ENCODE measurements at places on chromosomes 16 and 17. TPM values are rescaled to one million over a fixed set of nuclear protein-coding genes. Genes with fewer than 3 reads are reported as not detected.

Gene MYO15A
- 0.45 TPM for total RNA-seq

Gene CDH5
- 2.9 TPM for total RNA-seq

Gene LPO
- total RNA-seq, result not detected

Gene OR1F1
- total RNA-seq, result not detected

Gene CA5A
- total RNA-seq, result not detected

Gene WNK4
- 0.45 TPM for total RNA-seq

Gene SLC5A11
- total RNA-seq, result not detected

Gene MTHFSD
- total RNA-seq, result 5.7 TPM

Gene DYNLRB2
- total RNA-seq, result not detected

Gene RNF157
- total RNA-seq, result 0.18 TPM

- no peak for DNase-seq
Observed at GRCh38 chr16:82835487-82836155, 208.9 kb downstream of the CDH13 start.

DNA sequence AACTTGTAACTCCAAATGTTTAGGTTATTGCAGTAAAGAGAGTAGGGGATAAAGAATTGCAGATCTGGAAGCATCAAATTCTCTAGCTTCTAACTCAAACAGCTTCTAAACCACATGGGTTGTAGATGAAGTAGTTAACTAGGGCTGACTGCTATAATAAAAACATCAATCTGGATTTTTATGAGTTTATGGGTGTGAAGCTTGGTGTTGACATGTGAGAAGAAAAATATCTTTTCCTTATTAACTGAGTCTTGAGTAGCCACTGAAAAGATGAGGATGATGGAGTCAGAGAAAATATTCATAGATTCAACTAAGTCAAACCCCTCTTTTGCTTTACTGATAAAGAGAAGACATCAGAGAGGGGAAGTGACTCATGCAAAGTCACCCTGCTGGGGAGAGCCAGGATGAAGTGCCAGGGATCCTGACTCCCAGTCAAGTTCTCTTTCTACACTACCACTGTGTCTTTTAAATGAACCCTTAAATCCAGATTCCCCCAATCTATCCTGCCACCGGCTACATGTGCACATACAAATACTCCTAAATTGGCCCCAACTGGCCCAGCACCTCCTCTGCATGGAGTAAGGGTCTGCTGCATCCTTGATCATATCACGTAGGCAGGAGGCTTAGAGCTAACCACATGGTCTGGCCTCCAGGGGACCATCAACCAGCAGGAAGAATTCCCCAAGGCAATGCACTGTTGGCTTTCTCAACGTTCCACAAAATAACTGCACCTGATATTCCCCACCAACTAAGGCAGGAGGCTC lies 264.0 kb upstream of the CCL2 start:
- no peak for DNase-seq

GRCh38 chr16:88957887-88958577 lies 19.0 kb downstream of the CBFA2T3 start:
- no peak for DNase-seq

GRCh38 chr16:53636978-53637377 lies 66.7 kb downstream of the RPGRIP1L start:
- no peak for DNase-seq

DNA sequence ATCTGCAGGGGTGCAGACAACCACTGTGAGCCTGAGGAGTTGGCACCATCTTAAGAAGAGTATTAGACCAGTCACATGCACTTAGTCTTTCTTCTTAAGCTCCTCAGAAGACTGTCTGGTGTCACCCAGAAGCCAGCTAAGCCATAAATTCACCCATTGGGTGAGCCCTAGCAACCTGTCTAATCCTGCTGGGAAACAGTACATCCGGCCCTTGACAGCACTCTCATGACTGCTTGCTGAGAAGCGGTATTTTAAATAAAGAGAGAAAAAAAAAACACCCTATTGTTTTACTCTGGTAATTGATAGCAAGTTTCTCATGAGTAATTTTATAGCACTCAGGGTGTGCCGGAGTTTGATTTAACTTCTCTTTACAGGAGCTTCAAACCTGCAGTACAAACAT lies 134.7 kb downstream of the SOX9 start:
- no peak for DNase-seq

DNA sequence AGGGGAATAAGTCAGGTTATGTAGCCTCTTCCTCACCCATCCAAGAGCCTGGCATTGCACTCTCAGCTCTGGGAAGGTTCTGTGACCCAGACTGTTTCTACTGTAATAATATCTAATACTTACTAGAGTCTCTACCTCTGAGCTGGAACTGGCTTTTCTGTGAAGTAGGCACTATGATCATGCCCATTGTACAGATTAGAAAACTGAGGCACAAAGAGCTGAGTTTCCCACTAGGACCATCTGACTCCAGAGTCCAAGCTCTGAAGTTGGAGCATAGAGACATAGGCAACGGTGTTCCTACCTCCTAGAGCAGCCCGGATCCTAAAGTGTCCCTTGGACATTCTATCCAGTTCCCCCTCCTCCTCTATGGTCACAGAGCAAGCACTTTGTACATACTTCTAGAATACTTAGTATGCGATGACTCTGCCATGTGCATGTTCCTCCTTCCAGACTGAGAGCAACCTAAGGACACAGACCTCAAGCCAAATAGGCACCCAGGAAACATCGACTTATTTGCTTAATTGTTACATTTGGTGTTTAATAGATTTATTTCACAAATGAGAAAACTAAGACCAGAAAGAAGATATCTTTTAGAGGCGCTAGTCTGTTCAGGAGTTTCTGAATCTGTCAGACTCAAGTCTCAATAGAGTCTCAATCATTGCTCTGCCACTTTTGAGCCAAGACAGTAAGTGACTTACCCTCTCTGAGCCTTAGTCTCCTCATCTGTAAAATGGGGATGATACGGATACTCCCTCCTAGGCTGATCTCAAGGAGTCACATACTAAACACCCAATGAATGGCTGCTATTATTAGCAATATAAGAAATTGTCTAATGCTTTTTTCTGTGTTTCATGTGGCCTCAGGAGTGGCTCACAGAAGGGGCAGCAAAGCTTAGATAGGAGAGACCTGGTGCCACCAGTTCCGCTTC lies 3.6 kb downstream of the CLEC19A start:
- no peak for DNase-seq

DNA sequence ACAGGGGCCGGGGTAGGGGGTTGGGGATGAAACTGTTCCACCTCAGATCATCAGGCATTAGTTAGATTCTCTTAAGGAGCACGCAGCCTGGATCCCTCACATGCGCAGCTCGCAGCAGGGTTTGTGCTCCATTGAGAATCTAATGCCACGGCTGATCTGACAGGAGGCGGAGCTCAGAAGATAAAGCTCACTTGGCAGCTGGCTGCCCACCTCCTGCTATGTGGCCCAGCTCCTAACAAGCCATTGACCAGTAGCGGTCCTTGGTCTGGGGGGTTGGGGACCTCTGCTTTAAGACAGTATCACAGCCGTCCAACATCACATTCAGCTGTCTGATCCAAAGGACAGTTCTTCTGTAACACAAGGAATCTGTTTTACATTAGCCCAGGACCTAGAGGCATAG lies 62.5 kb downstream of the SLC39A11 start:
- DNase-seq, result no peak

- DNase-seq, result peak; percentile 59
Observed at GRCh38 chr17:55295411-55296170, 30.8 kb downstream of the HLF start.

DNA sequence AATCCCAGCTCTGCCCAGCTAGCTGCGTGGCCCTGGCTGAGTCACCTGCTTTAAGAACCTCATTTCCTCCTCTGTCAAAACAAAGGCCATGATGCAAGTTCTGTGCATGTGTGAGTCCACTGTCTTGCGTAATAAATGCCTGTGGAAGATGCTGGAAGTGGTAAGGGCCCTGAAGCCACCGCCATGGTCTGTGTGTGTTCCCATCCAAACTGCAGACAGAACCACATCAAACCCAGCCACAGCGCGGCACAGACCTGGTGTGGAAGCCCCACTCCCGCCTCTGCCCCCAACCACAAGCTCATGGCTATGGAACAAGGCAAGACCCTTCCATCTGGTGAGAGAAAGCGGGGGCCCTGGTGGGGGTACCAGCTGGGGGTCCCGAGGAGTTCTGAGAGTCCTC lies 26.0 kb downstream of the NECAB2 start:
- DNase-seq, result peak; percentile 93

GRCh38 chr17:27345141-27345904 lies 51.4 kb downstream of the WSB1 start:
- DNase-seq, result no peak

DNA sequence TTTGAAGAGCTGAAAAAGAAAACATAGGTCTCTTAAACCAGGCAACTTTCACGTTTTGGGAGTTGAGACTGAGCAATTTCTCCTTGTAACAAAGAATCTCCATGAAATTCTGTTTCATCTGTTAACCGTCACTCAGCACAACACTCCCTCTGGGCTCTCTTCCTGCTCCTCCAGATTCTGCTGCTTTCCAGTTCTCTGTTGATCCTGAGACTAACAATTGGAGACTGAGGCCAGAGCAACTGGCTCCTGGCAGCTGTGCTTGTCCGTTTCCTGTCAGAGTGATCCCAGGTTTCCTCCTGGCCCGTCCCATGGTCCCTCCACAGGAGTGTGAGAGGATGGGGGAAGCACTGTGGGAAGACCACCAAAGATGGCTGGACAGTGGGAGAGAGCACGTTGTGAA lies 32.5 kb downstream of the IST1 start:
- DNase-seq, result no peak

GRCh38 chr16:11596572-11597226 lies 10.0 kb upstream of the LITAF start:
- DNase-seq, result no peak

GRCh38 chr17:79911430-79912399 lies 72.5 kb upstream of the CBX4 start:
- no peak for DNase-seq

DNA sequence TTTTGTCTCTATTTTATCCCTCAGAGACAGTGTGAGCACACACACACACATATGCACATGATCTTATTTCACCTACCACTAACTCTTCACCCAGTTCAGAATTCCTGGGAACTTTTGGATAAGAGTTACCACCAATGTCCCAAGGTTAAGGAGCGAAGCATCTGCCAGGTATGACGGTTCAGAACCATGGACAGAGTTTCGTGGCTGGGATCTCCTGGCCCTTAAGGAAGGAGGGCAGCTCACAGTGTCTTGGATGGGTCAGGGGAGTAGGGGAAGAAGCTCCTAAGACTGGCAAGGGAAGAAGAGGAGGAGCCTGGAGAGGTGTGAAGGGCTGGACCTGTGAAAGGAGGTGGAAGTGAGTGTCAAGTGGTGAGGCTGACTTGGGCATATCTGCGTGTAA lies 23.0 kb upstream of the TMEM132E start:
- peak; percentile 20 for DNase-seq

DNA sequence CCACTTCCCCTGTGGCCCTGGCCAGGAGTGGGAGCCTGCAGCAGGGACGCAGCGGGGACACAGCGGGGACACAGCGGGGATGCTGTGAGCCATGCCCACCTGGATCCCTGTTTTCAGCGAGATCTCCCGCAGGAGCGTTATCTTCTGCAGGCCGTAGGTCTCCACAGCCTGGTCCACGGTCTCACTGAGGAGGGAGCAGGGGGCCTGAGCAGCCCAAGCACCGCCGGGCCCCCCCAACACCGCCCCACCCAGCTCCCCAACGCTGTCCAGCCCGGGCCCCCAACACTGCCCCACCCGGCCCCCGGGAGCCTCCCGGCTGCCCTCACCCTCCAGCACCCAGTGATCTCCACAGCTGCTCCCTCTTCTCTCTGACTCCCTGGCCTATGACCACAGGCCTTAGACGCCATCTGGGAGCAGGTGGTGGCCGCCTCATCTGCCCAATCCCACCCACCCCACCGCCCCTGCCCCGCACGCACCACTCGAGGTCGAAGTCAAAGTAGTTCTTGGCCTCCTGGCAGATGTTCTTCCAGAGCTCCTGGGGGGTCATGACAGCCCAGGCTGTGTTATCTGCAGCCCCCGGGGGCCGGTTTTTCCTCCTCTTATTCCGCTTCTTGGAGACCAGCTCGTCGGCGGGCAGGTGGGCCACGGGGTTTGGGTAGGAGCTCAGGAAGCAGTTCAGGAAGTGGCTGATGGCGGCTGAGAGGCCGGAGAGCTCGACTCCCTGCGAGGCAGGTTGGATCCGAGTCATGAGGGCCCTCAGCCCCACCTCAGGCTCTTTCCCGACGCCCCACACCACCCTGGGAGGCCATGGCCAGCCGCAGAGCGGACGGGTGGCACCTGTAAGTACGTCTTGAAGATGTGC lies 17.0 kb downstream of the CLUH start:
- no peak for DNase-seq

All from fibroblast of the aortic adventitia (primary cell).